ENCODE measurements at places on chromosomes 2 and 18. TPM values are rescaled to one million over a fixed set of nuclear protein-coding genes. Genes with fewer than 3 reads are reported as not detected.

- no peak for DNase-seq
- H3K36me3 ChIP-seq, result no peaks in the 10 kb centered on the region
- H3K4me3 ChIP-seq, result no peak overlapping the region
- no peak overlapping the region for H3K27ac ChIP-seq
- no peaks in the 10 kb centered on the region for H3K27me3 ChIP-seq
Measured at GRCh38 chr18:22314001-22314400, 103.7 kb downstream of the CTAGE1 start.

GRCh38 chr2:88658881-88659537, 31.7 kb upstream of the EIF2AK3 start:
- no peaks in the 10 kb centered on the region for H3K27me3 ChIP-seq
- H3K4me3 ChIP-seq, result no peak overlapping the region
- no peak overlapping the region for H3K27ac ChIP-seq
- no peaks in the 10 kb centered on the region for H3K4me1 ChIP-seq
- no peak for DNase-seq

- no peaks in the 10 kb centered on the region for H3K27me3 ChIP-seq
- no peak overlapping the region for H3K27ac ChIP-seq
- peaks cover 5% of the 10 kb centered on the region for H3K4me1 ChIP-seq
- no peaks in the 10 kb centered on the region for H3K36me3 ChIP-seq
- no peak overlapping the region for H3K4me3 ChIP-seq
- DNase-seq, result no peak
Measured at GRCh38 chr18:28541934-28542333, 365.0 kb upstream of the CDH2 start.

- no peaks in the 10 kb centered on the region for H3K4me1 ChIP-seq
- DNase-seq, result no peak
- no peaks in the 10 kb centered on the region for H3K36me3 ChIP-seq
- no peak overlapping the region for H3K27ac ChIP-seq
Measured at GRCh38 chr2:238042849-238043584, 17.8 kb upstream of the SCLY start.

DNA sequence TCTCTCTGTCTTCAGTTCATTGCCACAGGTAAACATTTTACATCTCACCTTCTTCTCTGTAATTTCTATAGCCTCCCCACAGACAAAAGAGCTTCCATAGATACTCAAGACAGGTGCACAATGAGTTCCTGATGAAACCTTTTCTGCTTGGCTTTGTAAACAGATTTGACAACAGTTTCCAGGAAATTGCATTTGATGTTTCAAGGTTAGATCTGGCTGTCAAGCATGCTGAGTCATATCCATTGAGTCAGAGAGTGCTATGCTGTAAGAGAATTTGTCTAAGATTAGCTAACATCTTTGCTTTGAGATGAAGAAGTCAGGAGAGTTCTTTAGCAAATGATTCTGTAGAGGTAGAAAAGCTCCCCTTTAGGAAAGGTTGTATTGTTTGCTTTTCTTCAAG, 40.6 kb upstream of the MAP2 start:
- no peaks in the 10 kb centered on the region for H3K36me3 ChIP-seq
- H3K4me1 ChIP-seq, result no peaks in the 10 kb centered on the region
- H3K4me3 ChIP-seq, result no peak overlapping the region
- H3K27me3 ChIP-seq, result no peaks in the 10 kb centered on the region

- H3K27me3 ChIP-seq, result no peaks in the 10 kb centered on the region
- no peaks in the 10 kb centered on the region for H3K36me3 ChIP-seq
- no peak for DNase-seq
- H3K4me3 ChIP-seq, result no peak overlapping the region
Measured at GRCh38 chr2:159249990-159250715, 36.4 kb downstream of the WDSUB1 start.

PREB gene
- 46.3 TPM for polyA plus RNA-seq

CYTIP gene
- polyA plus RNA-seq, result 1.00 TPM

DNA sequence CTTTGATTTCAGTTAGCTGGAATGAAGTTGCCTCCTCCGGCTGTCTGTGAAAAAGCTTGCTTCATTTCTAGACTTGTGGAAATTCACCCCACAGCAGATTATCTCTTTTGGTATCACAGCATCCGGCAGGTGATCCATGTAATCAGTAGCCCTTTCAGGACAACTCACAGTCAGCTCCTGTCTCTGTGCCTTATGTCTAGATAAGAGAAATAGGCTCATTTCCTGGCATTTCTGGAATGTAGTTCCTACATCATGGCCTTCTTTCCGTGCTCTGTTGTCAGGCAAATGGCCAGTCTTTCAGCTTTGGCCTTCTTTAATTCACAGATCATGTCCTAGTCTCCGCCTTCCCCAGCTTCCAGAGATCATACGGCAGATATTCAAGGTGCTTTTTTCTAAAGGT, 455.4 kb downstream of the NUP35 start:
- no peak for DNase-seq

DNA sequence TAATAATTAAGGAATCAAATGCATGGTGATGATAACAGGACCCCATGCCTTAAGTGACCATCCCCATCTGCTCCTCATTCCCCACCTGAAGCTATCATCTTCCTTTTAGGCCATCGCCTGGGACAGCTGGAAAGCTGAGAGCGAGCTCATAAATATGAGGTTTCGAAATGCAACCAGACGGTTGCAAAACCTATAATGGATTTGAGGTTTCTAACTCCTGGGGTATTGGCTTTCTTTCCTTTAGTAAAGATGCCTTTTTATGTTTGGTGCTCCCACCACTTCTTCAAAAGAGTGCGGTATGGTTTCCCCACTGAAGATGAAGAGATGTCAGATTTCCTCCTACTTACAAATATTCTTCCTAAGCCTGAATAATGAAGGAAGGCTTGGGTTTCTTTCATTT, 1589.5 kb upstream of the PIK3C3 start:
- no peak overlapping the region for H3K27ac ChIP-seq
- DNase-seq, result no peak
- H3K27me3 ChIP-seq, result no peaks in the 10 kb centered on the region
- H3K4me1 ChIP-seq, result no peaks in the 10 kb centered on the region
- no peaks in the 10 kb centered on the region for H3K36me3 ChIP-seq

CYP27A1 gene
- 19.3 TPM for polyA plus RNA-seq

- H3K36me3 ChIP-seq, result no peaks in the 10 kb centered on the region
- no peaks in the 10 kb centered on the region for H3K4me1 ChIP-seq
- no peak overlapping the region for H3K4me3 ChIP-seq
- H3K27ac ChIP-seq, result no peak overlapping the region
- no peak for DNase-seq
- no peaks in the 10 kb centered on the region for H3K27me3 ChIP-seq
Measured at GRCh38 chr2:152846697-152847470, 128.5 kb downstream of the ARL6IP6 start.

ST6GAL2 gene
- polyA plus RNA-seq, result 9.3 TPM

- DNase-seq, result no peak
- no peaks in the 10 kb centered on the region for H3K36me3 ChIP-seq
- H3K27ac ChIP-seq, result no peak overlapping the region
- H3K4me3 ChIP-seq, result no peak overlapping the region
- H3K4me1 ChIP-seq, result no peaks in the 10 kb centered on the region
Measured at GRCh38 chr2:130842770-130843169, 6.1 kb downstream of the ARHGEF4 start.

DTNA gene
- polyA plus RNA-seq, result 59.0 TPM

DNA sequence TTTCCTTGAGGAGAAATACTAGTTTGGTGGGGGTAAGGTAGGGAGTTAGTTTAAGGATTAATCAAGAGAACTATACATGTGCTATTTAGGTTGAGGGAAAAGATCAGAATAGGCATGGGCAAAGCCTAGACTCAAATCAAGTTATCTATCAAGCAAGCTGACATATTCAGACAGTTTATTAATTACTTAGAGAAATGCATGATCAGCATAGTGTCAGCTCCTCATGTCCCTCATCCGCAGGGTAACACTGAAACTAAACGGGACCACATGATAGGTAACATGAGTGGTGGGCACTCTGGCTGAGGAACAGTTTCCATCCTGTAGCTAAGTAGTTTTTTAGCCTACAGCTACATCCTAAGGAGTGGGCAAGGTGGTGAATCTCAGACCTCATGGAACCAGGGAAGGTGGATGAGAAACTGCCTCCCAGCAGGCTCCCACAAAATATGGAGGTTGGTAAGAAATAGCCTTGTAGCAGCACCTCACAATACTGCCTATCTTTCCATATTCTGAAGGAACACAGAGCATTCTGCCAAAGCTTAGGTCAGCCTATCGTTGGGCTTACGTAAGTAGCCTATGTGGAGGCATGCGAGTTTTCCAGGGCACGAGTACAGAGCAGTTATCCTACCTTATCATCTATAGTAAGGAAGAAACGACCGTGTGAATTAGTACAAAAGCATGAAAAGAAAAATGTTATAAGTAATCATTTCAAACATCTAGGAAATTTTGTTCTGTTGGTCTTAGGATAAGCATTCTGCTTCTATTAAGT, 18.4 kb downstream of the ZC3H6 start:
- H3K36me3 ChIP-seq, result no peaks in the 10 kb centered on the region
- H3K4me3 ChIP-seq, result no peak overlapping the region
- H3K27ac ChIP-seq, result no peak overlapping the region
- no peaks in the 10 kb centered on the region for H3K27me3 ChIP-seq
- no peak for DNase-seq

DNA sequence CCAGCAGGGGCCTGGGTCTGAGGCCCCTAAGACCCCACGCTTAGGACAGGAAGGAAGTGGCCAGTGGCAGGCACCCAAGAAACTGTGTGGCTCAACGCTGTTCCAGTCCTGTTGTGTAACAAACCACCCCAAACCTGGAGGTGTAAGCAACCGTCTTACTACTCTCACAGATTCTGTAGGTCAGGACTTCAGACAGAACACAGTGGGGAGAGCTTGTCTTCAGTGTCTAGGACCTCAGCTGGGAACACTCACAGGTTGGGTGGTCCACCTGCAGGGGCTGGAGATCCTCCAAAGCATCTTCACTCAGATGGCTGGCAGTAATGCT, 123.0 kb downstream of the KLHL29 start:
- no peaks in the 10 kb centered on the region for H3K27me3 ChIP-seq
- DNase-seq, result peak; percentile 35
- H3K4me1 ChIP-seq, result peaks cover 9% of the 10 kb centered on the region
- H3K36me3 ChIP-seq, result no peaks in the 10 kb centered on the region

LPIN1 gene
- 13.3 TPM for polyA plus RNA-seq

MC4R gene
- not detected for polyA plus RNA-seq

GRHL1 gene
- polyA plus RNA-seq, result 0.25 TPM

- DNase-seq, result no peak
- H3K4me3 ChIP-seq, result no peak overlapping the region
- H3K27me3 ChIP-seq, result no peaks in the 10 kb centered on the region
- H3K4me1 ChIP-seq, result no peaks in the 10 kb centered on the region
- H3K36me3 ChIP-seq, result no peaks in the 10 kb centered on the region
Measured at GRCh38 chr2:147619808-147620207, 225.0 kb upstream of the ACVR2A start.

GRCh38 chr2:70463997-70464396, 89.6 kb downstream of the TGFA start:
- no peak overlapping the region for H3K27ac ChIP-seq
- H3K4me1 ChIP-seq, result no peaks in the 10 kb centered on the region
- DNase-seq, result no peak
- no peaks in the 10 kb centered on the region for H3K27me3 ChIP-seq
- no peaks in the 10 kb centered on the region for H3K36me3 ChIP-seq

DNA sequence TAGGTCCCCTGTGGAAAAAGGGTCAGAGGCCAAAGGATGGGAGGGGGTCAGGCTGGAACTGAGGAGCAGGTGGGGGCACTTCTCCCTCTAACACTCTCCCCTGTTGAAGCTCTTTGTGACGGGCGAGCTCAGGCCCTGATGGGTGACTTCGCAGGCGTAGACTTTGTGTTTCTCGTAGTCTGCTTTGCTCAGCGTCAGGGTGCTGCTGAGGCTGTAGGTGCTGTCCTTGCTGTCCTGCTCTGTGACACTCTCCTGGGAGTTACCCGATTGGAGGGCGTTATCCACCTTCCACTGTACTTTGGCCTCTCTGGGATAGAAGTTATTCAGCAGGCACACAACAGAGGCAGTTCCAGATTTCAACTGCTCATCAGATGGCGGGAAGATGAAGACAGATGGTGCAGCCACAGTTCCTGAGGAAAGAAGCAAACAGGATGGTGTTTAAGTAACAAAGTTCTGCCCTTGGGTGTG, 165.8 kb downstream of the RPIA start:
- no peaks in the 10 kb centered on the region for H3K4me1 ChIP-seq
- DNase-seq, result no peak
- H3K27me3 ChIP-seq, result no peaks in the 10 kb centered on the region
- no peaks in the 10 kb centered on the region for H3K36me3 ChIP-seq
- no peak overlapping the region for H3K4me3 ChIP-seq

DNA sequence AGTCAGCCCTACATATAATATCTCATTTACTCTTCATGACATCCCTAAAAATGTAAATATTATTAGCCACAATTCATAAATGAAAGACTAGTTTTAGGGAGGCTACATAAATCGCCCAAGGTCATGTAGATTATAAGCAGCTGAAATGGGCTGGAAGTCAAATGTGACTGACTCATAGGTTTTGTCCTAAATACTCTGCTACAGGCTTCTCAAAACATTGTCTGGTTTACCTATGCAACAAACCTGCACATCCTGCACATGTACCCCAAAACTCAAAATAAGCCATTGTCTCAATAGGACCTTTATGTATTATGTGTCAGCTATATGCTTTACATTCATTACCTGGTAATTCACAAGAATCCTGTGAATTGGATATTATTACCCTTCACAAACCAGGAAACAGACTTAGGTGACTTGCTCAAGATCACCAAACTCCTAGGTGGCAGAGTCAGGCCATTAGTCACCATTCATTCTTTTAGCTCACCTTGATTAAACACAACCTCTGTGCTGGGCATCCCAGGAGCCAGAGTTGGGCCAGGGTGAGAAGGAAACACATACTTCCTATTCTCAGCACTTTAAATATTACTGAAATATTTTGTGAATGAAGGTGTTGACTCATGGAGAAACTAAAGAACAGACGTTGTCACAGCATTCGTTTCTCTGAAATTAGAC, 69.4 kb upstream of the CPO start:
- H3K27me3 ChIP-seq, result no peaks in the 10 kb centered on the region
- no peak overlapping the region for H3K4me3 ChIP-seq
- no peak overlapping the region for H3K27ac ChIP-seq
- H3K4me1 ChIP-seq, result no peaks in the 10 kb centered on the region
